ENCODE measurements at places on chromosomes 3 and 15.

GRCh38 chr15:54131410-54131809, 153.2 kb downstream of the UNC13C start:
- DNase-seq: no peak

DNA sequence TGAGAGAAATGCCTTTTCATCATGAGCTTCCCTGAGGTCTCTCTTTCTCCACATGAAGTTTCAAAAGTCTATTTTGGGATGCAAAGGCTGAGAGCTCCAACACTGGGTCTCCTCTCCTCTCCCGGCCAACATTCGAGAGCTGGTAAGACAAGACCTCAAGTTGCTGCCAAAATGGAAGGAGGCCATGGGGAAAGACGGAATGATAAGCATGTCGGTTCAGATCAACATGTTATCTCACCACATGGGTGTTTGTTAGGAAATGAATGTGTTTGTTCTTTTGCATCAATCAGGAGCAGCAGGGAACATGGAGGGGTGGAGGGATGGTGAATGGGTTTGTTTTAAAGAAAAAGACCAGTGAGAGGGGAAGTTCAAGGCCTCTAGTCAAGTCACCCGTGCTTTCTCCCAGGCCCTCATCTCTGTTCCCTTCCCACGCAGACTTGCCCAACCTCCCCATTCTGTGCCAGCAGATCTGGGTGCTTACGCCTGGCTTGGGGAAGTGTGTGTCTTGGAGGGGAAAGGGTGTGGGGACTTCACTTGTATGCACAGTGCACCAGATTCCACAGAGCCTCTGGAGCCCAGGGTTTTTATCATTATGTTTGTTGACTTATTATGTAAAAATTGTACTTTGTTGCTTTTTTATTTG, 23.5 kb upstream of the ATP10A start:
- no peak for DNase-seq

DNA sequence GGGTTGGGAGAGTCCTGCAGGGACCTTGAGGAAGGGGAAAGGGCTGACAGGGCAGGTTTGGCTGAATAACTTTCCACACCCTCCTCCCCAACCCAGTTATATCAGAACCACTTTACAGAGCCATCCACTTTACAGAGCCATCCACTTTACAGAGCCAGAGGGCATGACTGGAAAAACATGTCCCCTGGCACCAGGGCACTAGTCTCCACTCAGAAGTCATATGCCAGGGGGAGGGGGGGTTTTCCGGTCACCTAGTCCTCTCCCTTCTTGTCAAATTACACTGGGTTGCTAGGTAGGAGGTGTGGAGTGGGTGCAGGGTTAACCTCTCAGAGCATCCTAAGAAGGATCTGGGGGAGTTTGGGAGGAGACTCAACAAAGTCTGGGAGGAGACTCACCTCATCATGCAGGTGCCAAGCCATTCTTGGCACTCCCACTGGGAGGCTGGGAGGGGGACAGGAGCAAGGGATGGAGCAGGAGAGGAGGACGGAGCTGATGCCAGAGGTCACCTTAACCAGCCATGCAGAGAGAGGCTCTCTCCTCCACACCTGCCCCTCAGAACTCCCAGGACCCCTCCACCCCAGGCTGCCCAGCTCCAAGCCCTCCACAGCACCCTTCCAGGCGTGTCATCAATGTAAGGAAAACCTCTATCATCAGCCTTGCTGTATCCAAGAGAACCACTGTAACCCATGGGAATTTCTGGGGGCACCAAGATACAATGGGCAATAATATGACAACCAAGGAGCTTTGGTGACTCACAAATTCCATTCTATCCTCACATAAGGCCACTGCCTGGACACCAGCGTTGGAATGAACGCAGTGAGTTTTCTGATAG, 1.7 kb downstream of the LRRC2 start:
- DNase-seq: no peak

DNA sequence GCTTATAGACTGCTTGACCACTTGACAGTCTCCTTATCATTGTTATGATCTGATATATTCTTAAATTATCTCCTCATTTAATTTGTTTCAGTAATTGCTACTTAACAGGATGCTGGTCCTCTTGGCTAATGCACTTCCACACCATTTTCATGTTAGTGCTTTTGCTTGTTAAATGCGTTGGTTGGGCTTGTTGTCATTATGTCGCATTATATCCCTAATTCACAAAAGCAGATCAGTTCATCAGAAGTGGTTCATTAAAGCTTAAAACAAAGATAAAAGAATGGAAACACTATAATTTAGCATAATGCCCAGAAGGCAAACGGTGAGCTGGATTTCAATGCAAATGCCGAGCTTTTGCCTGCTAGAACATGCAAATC, 17.1 kb upstream of the EHHADH start:
- DNase-seq: no peak

Data from H7 (cell line).